Activated CD8-positive, alpha-beta memory T cell treated with anti-CD3 and anti-CD28 coated beads, Interleukin-2, amount 10 ng/mL, durations not matched to agents 7 days and 5 days (primary cell): ENCODE measurements at places on chromosomes 4 and X. TPM values are rescaled to one million over a fixed set of nuclear protein-coding genes. Genes with fewer than 3 reads are reported as not detected.

GRCh38 chr4:168693750-168694490 lies 197.1 kb downstream of the PALLD start:
- no peak for DNase-seq

- no peak for DNase-seq
These were observed 73.3 kb downstream of the TASL start for GRCh38 chrX:30504309-30504708.

Gene GAGE2A
- not detected for total RNA-seq

GRCh38 chr4:96483308-96484030 lies 643.6 kb downstream of the PDHA2 start:
- no peak for DNase-seq

DNA sequence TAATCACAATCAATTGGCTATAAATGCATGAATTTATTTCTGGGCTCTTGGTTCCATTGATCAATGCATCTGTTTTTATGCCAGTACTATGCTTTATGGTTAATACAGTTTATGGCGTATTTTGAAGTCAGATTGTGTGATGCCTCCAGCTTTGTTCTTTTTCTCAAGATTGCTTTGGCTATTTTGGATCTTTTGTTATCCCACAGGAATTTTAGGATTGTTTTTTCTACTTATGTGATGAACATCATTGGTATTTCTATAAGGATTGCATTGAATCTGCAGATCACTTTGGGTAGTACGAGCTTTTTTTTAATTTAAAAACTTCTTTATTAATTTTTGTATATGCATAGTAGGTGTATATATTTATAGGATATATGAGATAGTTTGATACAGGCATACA lies 338.7 kb upstream of the IGFBP7 start:
- DNase-seq, result no peak

GRCh38 chr4:5789141-5789540 lies 78.1 kb downstream of the EVC start:
- no peak for DNase-seq

DNA sequence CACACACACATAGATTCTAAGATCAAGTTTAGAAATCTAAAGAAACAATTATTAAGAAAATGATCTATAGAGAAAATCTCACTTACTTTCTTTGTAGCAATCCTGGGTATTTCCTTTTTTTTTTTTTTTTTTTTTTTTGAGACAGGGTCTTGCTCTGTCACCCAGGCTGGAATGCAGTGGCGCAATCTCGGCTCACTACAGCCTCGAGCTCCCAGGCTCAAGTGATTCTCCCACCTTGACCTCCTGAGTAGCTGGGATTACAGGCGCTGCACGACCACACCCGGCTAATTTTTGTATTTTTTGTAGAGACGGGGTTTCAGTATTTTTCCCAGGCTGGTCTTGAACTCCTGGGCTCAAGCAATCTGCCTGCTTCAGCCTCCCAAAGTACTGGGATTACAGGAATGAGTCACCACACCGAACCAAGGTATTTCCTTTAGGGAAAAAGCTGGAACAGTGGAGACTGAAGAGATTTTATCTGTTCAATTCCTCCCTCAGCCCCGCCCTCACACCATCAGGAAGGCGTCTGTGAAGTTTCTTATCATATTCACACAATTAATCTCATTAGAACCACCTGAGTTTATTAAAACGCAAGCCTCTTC lies at the start of gene TRIML2:
TSS of gene TRIML2 (minus strand) at position 447 of the 599 bp plus-strand sequence. CDS start 4,235 bp downstream, outside the sequence.
- no peak for DNase-seq

DNA sequence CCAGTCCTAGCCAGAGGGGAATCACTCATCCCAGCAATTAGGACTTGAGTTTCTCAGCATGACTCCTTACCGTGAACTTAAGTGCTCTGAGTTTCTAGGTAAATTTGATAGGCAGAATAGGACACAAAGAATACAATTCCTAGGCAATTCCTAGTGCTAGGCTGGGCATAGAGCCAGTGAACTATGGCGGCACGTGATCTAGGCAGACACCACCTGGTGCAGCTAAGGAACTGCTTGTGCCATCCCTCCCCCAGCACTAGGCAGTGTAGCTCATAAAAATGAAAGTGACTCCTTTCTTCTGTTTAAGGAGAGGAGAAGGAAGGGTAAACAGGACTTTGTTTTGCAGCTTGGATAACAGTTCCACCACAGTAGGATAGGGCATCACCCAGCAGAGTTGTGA lies 736.3 kb upstream of the PCDH7 start:
- no peak for DNase-seq

Gene ADH6
- total RNA-seq, result not detected

- DNase-seq, result no peak
These were observed 63.7 kb downstream of the FHIP1A start for GRCh38 chr4:151472711-151473110.

GRCh38 chrX:51148848-51149247 lies 183.8 kb upstream of the NUDT10 start:
- no peak for DNase-seq

DNA sequence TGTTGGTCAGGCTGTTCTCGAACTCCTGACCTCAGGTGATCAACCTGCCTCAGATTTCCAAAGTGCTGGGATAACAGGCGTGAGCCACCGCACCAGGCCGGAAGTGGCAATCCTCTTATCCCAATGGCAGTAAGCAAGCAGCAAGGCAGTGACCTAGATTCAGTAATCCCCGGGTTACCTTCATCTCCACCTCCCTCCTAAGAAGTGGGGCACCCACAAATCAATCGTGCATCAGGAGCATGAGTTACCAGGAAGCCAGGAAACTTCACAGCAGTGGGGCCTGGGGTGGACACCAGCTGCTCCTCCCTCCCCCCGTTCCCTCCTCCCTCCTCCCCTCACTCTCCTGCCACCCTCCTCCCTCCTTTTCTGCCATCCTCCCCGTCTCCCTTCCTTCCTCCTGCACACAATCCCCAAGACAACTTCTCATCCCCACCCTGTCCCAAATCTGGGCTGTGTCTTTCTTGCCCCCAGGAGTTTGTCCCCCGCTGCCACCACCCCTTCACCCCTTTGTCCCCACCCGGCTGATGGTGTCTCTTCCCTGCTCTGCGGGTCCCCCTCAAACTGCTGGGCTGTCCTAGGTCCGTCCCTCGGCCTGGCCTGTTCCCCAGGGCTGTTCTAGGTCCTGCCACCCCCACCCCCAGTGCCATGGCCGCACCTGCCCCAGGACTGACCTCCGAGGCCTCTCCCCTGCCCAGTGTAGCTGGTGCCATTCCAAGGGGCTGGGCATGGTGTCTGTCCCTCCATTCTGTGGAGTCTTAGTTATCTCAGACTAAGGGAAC lies 2.2 kb downstream of the PDE6B start:
- no peak for DNase-seq

Gene AKAP14
- total RNA-seq, result not detected

Gene POU4F2
- total RNA-seq, result not detected

DNA sequence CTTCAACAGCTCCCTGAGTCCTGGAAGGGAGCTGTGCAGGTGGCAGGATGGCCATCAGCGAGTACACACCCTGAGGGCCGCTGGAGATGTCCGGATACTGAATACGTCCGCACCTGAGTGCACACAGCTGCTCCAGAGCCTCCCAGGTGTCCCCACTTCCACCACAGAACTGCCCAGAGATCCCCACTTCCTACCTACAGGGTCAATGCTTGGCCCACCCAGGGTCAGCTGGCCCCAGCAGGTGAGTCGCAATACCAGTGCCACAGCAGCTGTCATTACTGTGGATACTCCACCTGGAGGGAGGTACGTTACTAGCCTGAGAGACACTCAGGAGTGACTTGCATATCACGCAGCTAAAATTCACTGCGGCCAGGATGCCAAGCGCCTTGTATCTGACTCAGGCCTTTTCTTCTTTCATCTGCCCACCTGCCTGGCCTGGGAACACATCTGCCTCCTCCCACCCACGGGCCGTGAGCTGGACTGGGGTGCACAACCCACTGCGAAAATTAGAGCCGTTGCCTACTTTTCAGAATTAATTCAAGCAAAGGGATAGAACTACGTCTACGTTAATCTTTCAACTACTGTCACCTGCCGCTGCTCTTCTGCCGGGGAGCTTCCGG lies 9.4 kb downstream of the C4orf50 start:
- DNase-seq, result no peak

- no peak for DNase-seq
These were observed 94.5 kb upstream of the DHRSX start for GRCh38 chrX:2595258-2595657.

DNA sequence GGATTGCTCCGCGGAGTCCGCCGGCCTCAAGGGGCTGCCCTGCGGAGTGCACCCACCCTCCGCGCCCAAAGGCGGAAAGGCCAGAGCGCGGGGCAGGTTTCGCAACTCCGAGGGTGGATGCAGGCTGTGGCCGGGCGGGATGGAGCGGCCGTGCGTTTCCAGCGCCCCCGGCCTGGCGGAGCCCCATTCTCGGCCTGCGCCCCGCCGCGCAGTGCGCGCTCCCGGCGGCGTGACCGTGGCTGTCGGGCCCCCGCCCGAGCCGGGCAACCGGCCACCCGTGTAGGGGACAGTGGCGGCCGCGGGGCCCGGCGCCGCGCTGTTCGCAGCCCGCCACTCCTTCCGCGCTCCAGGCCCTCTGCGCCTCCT lies 331 bp downstream of the SETD7 start:
- DNase-seq, result no peak

Gene HTT
- total RNA-seq, result 52.2 TPM

DNA sequence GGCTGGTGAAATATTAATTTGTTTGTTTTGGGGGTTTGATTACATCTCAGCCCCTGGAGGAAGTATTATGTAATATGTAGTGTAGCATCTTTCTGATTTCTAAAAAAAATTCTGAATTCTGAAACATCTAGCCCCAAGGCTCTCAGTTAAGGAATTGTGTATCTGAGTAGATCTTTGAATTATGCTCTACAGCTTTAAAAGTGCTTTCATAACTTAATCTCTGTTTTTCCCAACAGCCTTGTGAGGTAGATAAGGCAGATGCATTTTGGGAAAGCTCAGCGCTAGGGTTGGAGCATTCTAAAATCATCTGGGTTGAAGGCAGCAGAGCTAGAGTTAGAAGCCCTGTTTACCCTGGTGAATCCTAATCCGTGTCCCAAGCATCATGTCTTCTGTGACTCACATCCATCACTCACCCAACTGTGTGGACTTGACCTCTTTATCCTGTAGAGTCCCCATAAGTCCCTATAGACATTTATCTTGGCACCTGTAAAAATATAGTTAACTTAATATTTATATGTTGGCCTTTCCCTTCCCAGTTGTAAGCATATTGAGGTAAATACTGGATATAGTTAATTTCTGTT lies 49.8 kb downstream of the FNIP2 start:
- DNase-seq, result no peak

GRCh38 chrX:110992611-110993010 lies 103.4 kb upstream of the PAK3 start:
- DNase-seq, result peak; percentile 40

Gene UCP1
- total RNA-seq, result not detected

- DNase-seq, result peak; percentile 61
These were observed 17.3 kb downstream of the CTPS2 start for GRCh38 chrX:16695079-16695676.

DNA sequence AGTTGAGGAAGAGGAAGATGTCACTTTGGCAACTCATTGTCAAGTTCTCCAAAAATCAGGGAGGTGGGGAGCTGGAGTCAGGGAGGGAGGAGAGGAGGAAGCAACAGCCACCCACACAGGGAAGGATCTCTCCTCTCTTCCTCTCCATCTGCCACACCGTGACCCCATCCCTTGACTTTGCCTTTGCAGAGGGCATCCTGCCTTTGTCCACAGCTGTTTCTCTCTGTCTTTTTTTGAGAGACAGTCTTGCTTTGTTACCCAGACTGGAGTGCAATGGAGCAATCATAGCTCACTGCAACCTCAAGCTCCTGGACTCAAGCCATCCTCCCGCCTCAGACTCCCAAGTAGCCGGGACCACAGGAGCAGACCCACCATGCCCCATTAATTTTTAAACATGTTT lies 276.0 kb downstream of the SHOX start:
- no peak for DNase-seq

Gene SYN1
- 0.09 TPM for total RNA-seq

DNA sequence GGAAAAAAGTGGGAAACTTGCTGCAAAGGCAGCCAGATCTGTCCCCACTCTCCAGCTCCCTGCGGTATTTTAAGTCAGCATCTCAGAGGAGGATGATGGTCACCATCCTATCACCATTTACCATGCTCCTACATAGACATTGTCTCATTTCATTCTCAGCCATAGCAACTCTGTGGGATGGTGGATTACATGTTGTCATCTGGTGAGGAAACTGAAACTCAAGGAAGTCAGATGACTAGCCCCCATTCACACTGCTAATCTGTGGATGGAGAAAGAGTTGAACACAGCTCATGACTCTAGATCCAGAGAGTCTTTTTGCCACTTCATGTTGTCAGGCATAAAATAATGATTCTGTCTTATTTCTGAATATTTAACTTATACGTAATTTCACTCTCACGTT lies 323.5 kb downstream of the PTTG2 start:
- DNase-seq, result no peak

- no peak for DNase-seq
These were observed 63.2 kb downstream of the TEX13C start for GRCh38 chrX:125382889-125383288.

GRCh38 chr4:128322311-128322710 lies 34.7 kb upstream of the PGRMC2 start:
- no peak for DNase-seq

Gene ODAPH
- total RNA-seq, result 3.8 TPM

DNA sequence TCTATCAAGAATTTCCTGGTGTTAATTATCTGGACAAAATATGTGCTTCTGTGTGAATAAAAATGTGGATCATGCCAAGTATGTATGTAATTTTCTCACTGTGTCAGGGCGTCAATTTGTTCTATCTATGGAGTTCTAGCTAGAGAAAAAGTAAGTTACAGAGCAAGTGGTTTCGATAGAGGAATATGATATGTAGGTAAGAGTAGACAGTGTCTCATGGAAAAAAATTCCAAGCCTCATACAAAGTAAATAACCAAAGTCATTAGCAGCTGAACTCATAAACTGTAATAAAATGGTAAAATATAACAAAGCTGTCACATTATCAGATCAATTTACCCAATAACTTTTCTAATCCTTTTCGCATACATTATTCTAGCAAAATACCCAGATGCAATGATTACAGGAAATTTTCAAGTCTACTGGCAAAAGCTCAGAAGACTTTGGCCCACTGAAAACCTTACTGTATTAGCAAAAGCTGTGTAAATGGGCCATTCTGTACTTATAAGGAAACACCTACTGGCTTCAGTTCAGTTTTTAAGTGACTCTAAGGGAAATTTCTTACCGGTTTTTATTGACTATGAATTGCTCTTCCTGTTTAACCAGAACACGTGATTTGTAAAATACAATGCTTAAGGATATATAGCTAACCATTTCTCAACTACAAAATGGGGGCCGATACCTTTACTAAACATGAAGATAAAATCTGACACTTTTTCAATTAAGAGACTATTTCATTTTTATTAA lies 121.0 kb upstream of the ARSJ start:
- no peak for DNase-seq

Gene WNK3
- 0.03 TPM for total RNA-seq

GRCh38 chr4:168908851-168909273 lies 101.2 kb downstream of the CBR4 start:
- no peak for DNase-seq

- no peak for DNase-seq
These were observed 1.4 kb downstream of the HELT start for GRCh38 chr4:185019456-185020292.

Gene DCHS2
- total RNA-seq, result not detected

GRCh38 chrX:104864296-104864695 lies 298.3 kb downstream of the IL1RAPL2 start:
- no peak for DNase-seq

Gene APLN
- total RNA-seq, result 0.14 TPM

- DNase-seq, result no peak
These were observed 371.9 kb upstream of the PITX2 start for GRCh38 chr4:110994781-110995180.

Gene PWWP3B
- not detected for total RNA-seq

- no peak for DNase-seq
These were observed 1.9 kb downstream of the HUWE1 start for GRCh38 chrX:53684415-53685192.
